ENCODE measurements at places on chromosomes 7 and 10. TPM values are rescaled to one million over a fixed set of nuclear protein-coding genes. Genes with fewer than 3 reads are reported as not detected.

DNA sequence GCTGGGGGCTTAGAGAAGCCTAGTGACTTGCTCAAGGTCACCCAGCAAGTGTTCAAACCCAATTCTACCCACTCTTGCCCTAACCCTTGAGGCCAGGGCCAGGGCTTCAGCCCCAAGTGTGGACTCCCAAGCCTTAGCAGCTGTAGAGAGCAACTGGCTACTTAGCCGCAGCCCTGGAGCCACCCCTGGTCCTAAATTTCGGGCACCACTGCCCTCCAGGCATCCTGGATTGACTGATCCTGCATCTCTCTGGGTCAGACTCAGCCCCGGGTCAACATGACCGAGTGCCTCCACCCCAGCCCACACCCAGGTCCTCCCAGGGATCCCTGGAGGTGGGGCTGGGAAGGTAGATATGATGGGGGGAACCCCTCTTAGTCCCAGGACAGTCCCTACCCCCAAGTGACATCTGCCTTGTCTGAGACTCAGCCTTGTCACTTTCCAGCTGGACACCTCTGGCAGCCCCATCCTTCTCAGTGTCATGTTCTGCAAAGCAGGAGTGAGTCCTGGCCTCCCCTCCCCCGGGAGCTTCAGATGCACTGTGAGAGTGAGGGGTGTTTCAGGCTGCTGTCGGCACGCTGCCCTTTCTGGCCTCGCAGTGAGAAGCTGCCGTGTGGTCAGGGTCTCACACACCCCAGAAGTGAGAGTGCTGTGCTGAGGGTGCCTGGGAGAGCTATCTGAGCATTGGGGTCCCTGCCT is 89.8 kb downstream of the ZMIZ1 start:
- DNase-seq: peak; percentile 57

- no peak for DNase-seq
These were observed 9.7 kb downstream of the CAMK1D start for GRCh38 chr10:12358863-12359564.

DNA sequence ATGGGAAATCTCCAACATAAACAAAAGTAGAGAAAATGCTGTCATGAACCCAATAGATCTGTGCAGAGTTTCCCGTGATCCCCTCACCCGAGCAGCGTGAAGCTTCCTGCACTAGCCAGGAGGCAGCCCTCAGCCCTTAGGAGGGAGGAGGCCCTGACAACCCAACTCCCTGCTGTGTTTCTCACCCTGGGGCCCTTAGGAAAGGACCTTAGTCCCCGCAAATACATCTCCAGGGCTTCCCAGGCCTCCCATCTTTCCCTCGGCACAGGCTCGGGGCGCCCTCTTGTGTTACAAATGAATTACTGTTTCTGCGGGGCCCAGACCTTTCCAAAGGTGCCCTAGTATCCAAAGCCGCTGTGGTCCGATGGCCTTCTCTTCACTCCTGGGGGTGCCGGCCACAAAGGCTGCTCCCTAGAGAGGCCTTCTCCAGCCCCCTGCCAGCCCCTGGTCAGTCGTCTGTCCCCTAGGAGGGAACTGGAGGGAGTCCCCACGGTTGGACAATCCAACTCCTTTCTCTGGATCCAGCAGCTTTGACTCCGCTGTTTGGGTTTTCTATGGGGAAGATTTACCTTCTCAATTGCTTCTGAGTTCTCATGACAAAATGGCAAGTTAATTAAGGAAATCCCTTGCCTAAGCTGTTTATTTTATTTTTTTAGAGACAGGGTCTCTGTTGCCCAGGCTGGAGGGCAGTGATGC is 49.9 kb upstream of the SH2B2 start:
- peak; percentile 72 for DNase-seq

- DNase-seq: no peak
These were observed 6.7 kb downstream of the IFIT5 start for GRCh38 chr10:89421018-89421476.

The ZNF727 gene
- total RNA-seq: not detected
